IPS DF 6.9 (cell line): ENCODE measurements at places on chromosomes 5 and 9.

DNA sequence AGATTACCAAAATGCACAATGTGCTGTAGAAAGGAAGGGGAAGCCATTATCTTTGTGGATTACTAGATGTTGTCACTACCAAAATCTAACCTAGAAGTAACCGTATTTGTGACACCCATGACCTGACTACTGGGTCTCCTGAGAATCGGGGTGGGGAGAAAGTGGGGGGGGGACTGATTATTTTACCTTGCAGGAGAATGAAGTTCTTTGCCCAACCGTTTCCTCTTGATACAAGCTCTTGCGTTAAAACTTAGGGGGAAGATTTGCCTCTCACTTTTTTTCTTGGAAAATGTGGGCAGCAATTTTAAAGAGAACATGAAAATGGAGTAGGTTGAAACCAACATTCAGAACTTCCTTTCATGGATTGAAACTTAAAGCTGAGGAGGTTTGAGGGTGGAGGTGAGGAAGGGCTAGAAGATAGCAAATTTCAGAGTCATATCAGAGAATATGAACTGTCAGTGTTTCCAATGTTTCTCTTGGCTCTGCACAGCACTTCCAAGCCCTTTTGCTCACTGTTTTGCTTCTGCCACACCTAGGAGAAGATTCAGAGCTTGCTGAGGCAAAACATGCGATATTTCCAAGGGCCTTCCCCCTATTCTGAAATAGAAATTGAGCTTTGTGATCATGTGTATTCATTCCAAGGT lies 280.8 kb downstream of the AOPEP start:
- DNase-seq, result no peak

GRCh38 chr9:111598733-111599091 lies 735 bp downstream of the PTGR1 start:
- DNase-seq, result no peak

GRCh38 chr5:168699002-168699401 lies 119.8 kb upstream of the PANK3 start:
- no peak for DNase-seq

- DNase-seq, result no peak
Observed at GRCh38 chr9:130497139-130497538, 52.4 kb downstream of the ASS1 start.

GRCh38 chr5:1929108-1929991 lies 46.6 kb upstream of the IRX4 start:
- no peak for DNase-seq

DNA sequence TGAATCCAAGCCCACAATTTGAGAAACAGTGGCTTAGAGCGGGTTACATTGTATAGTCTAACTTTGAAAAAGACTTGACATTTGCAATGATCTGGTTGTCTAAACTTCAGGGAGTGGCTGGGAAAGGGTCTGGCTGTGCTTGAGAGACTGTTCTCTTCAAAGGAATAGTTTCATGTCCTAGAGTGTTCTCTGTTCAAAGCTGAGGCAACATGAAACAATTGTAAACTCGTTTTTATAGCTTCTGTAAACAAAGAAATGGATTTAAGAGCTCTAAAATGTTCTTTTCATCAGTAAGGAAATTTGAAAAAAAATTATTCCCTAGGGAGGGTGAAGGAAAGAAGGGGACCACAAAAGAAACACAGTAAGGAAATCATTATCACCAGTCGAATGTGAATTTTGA lies 41.6 kb downstream of the FOCAD start:
- DNase-seq, result no peak

DNA sequence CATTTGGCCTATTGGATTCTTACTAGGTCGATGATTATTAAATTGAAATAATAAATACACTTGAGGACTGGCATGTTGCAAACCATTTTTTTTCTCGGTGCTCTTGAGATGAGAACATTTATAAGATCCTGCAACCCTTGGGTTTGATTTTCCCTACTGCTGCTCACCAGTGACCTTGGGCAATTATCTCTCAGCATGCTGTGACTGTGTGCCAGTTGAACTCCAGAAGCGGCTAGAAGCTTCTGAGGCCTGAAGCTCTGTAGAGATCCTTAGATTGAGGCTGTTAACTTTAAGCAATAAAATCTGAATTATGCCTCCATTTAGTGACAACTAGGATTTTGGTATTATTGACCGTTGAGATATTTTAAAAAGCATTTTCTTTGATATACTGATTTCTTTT lies 489.8 kb downstream of the MAT2B start:
- DNase-seq, result no peak

- no peak for DNase-seq
Observed at GRCh38 chr5:81827500-81827899, 76.6 kb upstream of the SSBP2 start.

- no peak for DNase-seq
Observed at GRCh38 chr5:142639455-142639854, 46.4 kb downstream of the FGF1 start.

- no peak for DNase-seq
Observed at GRCh38 chr5:72283358-72283757, 36.7 kb downstream of the MRPS27 start.

DNA sequence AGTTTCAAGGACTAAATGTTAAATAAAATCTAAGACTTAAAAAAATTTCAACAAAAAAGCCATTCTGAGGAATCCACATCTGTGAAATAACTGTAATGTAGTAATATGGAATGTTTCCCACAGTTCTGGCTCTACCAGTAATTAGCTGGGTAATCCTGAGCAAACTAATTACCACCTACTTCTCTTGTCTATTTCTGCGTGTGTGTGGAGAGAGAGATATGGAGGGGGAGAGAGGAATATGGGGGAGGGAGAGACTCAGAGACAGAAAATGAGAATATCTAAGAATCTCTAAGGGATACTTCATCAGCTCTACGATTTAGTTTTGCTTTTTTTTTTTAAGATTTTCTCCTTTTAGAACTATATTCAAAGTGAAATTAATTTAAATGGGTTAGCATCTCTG lies 28.0 kb downstream of the TBCA start:
- DNase-seq, result no peak

DNA sequence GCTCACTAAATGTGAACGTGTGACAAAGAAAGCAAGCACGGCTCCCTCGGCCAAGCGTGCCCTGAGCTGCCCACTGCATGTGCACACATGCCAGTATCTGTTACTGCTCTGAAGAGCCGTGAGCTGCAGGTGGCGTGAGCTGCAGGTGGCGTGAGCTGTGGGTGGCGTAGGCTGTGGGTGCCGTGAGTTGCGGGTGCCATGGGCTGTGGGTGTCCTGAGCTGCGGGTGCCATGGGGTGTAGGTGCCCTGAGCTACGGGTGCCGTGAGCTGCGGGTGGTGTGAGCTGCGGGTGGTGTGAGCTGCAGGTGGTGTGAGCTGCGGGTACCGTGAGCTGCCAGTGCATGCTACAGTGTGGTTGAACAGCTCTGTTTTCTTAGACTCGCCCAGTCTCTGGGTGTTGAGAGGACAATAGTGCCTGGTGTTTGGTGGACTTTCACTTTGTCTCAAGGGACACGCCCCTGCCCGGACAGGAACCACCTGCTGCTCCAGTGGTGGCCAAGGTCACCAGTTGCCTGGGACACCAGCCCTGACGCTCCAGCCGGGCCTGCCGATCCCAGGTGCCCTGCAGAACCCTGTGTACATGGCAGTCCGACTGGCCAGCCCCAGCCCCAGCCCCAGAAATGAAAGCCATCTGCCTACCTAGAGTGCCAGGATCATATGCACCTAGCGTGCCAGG lies 6.7 kb downstream of the CCDC187 start:
- DNase-seq, result no peak

DNA sequence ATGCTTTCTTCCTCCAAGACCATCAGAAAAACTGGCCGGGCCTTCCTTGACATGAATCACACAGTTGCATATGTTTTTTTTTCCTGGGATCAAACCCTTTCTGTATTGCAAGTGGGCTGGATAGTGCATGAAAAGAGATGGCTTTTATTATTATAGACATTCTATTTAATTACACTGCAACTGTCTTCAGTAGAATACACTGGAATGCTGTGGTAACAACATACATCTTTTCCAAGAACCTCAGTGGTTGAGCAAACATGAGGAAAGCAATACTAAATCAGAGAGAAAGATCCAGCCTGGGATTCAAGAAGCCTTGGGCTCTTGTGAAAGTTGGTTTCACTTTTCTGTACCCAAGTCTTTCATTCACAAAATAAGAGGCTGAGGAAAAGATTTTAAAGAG lies 193.0 kb downstream of the DMAC1 start:
- DNase-seq, result no peak
